Panc1 (cell line): ENCODE measurements at places on chromosomes 13 and 19. TPM values are rescaled to one million over a fixed set of nuclear protein-coding genes. Genes with fewer than 3 reads are reported as not detected.
A peak's percentile ranks its signal among the peaks of the same experiment; 100 is the strongest.

Gene ZNF14
- 5.6 TPM for total RNA-seq

Gene GRK1
- total RNA-seq: 1.8 TPM

Gene LYPD3
- total RNA-seq: 0.46 TPM

DNA sequence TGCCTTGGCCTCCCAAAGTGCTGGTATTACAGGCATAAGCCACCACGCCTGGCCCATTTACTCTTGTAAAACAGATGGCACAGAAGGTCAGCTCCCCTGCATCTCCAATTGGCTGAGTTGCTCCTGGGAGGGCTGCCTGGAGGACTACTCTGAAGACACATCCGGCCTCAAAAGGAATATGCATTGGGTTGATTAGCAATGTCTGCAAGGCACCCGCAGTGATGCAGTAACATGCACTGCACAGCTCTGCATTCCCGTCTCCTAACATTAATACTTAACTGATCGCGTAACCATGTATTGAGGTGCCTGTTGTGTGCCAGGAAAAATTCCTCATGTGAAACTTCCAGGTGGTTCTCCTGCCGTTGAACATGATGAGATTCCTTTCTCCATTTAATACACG is 5.0 kb downstream of the ELAVL3 start:
- H3K36me3 ChIP-seq: no peaks in the 10 kb centered on the region
- no peak for DNase-seq

- DNase-seq: no peak
- no peak overlapping the region for H3K4me3 ChIP-seq
- no peaks in the 10 kb centered on the region for H3K27me3 ChIP-seq
- H3K27ac ChIP-seq: no peak overlapping the region
- no peaks in the 10 kb centered on the region for H3K36me3 ChIP-seq
- no peaks in the 10 kb centered on the region for H3K4me1 ChIP-seq
These were observed 20.6 kb upstream of the PCCA start for GRCh38 chr13:100068133-100068931.

DNA sequence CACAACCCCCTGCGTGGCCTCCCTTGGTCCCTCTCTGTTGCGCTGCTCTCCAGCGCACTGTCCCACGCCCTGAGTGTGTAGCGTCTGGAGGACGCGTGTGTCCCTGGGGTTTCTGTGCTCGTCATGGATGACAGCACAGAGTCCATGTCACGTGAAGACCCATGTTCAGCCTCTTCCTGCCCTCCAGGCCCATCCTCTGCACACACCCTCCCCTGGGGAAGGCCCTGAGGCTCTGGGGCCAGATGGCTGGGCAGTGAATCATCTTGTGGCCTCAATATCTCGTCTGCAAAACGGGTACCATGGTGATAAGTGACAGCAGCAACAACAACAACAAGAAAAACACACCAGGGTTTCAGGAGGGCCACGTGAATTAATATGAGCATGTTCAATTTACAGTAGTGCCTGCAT is 71.5 kb upstream of the ARHGEF7 start:
- DNase-seq: no peak
- H3K4me3 ChIP-seq: no peak overlapping the region
- H3K36me3 ChIP-seq: no peaks in the 10 kb centered on the region
- H3K4me1 ChIP-seq: no peaks in the 10 kb centered on the region
- peaks cover 3% of the 10 kb centered on the region; the same call in 1 of the 2 replicates for H3K27me3 ChIP-seq

GRCh38 chr13:48645845-48646244 is 7.9 kb upstream of the CYSLTR2 start:
- H3K4me3 ChIP-seq: no peak overlapping the region
- no peak for DNase-seq
- H3K27ac ChIP-seq: no peak overlapping the region
- no peaks in the 10 kb centered on the region for H3K4me1 ChIP-seq

DNA sequence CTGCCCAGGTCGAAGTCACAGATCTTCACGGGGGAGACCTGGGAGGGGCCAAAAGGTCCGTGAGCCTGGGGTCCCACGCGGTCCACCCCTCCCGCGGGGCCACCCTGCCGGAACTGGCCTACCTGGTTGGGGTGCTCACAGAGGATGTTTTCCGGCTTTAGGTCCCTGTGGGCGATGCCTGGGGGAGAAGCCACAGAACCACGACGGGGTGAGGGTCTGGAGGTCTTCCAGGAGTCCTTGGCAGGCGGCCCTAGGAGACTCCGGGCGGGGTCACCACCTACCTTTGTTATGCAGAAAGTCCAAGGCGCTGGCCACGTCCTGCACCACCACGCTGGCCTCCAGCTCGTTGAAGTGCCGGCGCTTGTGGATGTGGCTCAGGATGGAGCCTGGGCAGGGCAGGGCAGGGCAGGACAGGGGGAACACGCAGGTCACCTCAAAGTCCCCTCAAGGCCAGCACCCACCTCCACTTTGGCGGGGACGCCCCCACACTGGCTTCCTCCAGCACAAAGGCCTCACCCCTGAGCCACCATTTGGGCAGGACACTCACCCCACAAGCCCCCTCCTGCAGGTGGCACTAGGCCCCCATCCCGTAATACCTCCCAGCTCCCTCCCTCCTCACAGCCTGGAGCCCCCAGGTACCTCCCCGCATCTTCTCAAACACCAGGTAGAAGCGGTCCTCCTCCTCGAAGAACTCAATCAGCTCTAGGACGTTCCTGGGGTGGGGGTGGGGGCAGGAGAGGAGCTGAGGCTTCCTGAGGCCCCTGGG is 8.4 kb downstream of the MKNK2 start:
- H3K4me1 ChIP-seq: peaks cover 47% of the 10 kb centered on the region
- peak overlapping the region; percentile 77 for H3K27ac ChIP-seq
- H3K36me3 ChIP-seq: no peaks in the 10 kb centered on the region; the same call in 1 of the 2 replicates
- no peaks in the 10 kb centered on the region for H3K27me3 ChIP-seq
